ENCODE measurements at places on chromosomes 6 and 20. TPM values are rescaled to one million over a fixed set of nuclear protein-coding genes. Genes with fewer than 3 reads are reported as not detected.
A peak's percentile ranks its signal among the peaks of the same experiment; 100 is the strongest.

DNA sequence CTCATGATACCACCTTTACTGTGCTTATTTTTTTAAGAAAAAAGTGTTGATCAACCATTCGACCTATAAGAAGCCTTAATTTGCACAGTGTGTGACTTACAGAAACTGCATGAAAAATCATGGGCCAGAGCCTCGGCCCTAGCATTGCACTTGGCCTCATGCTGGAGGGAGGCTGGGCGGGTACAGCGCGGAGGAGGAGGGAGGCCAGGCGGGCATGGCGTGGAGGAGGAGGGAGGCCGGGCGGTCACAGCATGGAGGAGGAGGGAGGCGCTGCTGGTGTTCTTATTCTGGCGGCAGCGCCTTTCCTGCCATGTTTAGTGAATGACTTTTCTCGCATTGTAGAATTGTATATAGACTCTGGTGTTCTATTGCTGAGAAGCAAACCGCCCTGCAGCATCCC, 15.6 kb upstream of the SLC22A1 start:
- DNase-seq = no peak

GRCh38 chr6:72504406-72504805, 117.5 kb upstream of the KCNQ5 start:
- no peak for DNase-seq

The NOP56 gene
- 245 TPM for polyA plus RNA-seq

DNA sequence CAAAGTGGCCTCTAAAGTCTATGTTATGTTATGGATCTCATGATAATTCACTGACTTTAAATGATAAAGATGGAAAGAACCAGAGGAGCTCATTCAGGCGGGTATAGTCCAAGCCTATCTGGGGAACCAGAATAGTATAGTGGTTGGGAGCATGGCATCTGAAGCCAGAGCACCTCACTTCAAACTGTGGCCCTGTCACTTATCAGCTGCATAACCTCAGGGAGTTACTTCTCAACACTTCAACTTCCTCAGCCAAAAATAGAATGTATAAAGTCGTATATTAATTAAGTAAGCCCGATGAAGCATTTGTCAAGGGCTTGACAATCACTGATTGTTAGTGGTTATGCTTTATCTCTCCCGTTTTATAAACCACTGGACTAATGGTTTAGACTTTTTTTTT, 112.7 kb downstream of the RTN4IP1 start:
- no peak for DNase-seq

DNA sequence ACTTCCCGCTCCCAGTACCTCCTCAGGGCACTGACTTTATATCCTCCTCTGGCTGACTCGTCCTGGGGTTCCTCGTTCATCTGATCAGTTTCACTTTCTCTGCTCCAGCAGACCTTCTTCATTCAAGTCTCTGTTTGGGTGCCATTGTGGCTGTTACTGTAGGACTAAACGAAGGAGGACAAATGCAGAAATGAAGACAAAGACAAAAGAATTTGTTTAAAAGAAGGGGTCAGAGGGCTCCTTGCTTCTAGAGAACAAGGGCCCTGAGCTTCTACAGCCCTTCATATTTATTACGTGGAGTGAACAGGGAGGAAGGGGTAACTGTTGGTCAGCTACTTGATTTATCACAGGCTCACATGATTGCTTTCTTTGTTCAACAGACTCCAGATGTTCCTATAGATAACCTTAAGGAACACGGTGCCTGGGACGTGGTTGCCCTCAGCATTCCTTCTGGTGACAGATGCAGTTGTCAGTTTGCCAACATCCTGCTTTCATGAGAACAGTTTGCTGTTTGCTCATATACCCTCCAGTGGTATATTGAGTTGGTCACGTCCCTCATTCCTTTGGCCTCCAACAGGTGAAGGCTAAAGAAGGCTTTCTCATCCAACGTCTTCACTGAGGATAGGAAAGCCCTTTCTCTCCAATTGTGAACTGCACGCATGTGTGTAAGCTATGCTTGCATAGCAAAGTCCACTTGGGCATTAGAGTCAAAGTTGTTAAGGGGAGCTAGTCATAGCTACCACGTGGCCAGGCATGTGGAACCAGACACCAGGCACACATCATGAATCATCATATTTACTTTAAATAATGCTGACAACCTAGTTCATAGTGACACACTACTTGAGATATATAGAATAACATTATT, 69.1 kb upstream of the BTN3A2 start:
- DNase-seq = no peak

- DNase-seq = no peak
Measured at GRCh38 chr6:12297363-12298016, 7.3 kb downstream of the EDN1 start.

The TRIM31 gene
- polyA plus RNA-seq = not detected

GRCh38 chr6:77245026-77245425, 218.3 kb downstream of the HTR1B start:
- no peak for DNase-seq

DNA sequence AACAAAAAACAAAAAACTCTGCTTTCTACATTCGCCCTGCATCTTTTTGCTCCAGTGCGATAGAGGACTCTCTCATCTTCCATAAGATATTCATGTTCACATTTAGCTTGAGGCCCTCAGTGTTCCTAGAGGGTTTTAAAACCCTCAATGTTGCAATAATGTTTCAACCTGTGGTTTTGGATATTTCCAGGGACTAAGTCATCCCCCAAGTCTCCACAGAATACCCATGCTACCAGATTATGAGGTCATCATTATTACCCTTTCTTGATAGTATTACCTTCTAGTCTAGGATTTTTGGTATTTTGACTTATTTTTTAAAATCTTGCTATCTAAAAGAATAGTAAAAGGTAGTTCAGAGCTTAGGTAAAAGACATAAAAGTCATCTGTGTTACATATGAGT, 480.5 kb upstream of the ID4 start:
- DNase-seq = no peak

The ULBP1 gene
- polyA plus RNA-seq = 2.0 TPM

DNA sequence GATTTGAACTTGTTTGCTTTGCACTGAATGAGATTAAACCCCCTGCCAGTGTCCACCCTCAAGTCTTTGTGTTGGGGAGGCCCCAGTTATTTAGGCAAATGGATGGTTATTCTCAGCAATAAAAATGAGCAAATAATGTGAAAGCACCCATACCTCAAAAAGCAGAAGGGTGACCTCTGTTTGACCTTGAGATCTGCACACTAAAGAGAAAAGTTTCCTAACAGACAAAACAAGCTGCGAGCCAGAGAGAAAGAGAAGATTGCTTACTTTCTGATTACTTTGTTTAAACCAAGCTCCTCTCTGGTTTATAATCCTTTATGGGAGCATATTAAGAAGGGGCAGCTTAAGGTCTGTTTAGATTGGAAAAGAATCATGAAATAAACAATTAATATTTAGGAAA, 30.4 kb upstream of the TRERF1 start:
- DNase-seq = no peak

The CAPN11 gene
- polyA plus RNA-seq = 0.16 TPM

The FOXO3 gene
- polyA plus RNA-seq = 48.7 TPM

DNA sequence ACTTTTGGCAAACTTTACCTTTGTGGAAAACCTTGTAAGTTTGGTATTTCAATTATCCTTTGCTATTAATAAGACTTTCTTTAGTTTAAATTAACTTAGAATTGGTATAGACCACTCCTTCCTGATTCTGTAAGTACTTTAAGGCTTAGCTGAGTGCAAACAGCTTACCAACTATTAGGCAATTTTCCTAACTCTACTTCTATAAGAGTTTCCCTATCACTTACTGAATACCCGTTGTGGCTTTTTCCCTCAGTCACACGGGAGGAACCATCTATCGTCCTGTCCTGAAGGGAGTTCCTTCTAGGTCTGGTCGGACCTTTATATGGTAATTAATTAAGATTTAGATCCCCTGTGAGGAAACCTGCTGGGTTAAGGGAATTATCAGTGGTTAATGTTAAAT, 9.6 kb downstream of the SLC35A1 start:
- no peak for DNase-seq

DNA sequence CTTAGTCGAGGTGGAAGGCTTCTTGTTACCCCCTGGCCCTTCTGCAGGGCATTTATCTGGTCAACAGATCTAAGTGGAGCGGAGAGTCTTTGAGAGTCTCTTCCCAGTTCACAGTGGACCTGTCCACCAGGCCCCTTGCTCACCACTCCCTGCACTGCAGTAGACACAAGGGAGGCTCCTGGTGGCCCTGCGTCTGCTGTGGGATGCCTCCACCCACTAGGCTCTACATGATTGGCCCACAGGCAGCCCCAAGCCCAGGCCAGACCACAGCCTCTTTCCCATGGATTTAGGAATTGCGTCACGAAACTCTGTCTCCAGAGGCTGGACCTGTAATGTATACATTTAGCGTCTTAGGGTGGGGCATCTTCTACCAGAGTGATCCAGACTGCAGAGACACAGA, 28.4 kb downstream of the TBC1D7 start:
- DNase-seq = no peak

GRCh38 chr20:41265938-41266337, 51.6 kb downstream of the ZHX3 start:
- DNase-seq = no peak

The TREML2 gene
- polyA plus RNA-seq = 0.40 TPM

- DNase-seq = no peak
Measured at GRCh38 chr20:2984956-2985661, 58.3 kb upstream of the GNRH2 start.

The RBBP8NL gene
- 1.6 TPM for polyA plus RNA-seq

The FLRT3 gene
- 162 TPM for polyA plus RNA-seq

- DNase-seq = no peak
Measured at GRCh38 chr6:7080311-7080710, 27.4 kb upstream of the RREB1 start.

GRCh38 chr6:134848076-134848475, 101.8 kb downstream of the ALDH8A1 start:
- DNase-seq = no peak

DNA sequence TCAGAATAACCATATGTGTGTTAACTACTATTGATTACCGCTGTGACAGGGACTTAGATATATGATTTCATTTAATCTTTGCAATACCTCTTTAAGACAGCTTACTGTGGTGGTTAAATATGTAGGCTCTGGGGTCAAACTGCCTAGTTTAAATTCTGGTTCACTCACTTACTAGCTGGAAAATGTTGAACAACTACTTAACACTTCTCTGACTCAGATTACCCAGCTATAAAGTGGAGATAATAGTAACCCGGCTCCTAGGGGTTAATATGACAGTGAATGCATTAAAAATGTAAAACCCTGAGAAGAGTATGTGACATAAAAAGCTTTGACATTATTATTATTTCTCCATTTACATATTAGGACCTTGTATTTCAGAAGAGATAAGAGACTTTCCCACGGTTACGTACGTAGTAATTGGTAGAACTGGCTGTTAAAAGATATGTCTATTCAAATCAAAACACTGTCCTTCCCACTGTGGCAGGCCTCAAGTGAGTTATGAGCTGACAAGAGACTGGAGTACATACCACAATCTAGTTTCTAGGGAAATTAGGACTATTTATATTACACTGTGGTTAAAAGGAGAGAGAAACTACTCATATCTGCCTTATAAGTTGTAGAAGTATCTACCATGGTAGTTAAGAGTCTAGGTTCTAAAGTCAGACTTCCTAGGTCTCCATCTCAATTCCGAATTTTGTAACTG, 4.4 kb upstream of the PLCB1 start:
- DNase-seq = no peak

GRCh38 chr6:106488494-106489370, 128.2 kb downstream of the CRYBG1 start:
- DNase-seq = no peak

The GHRH gene
- not detected for polyA plus RNA-seq

DNA sequence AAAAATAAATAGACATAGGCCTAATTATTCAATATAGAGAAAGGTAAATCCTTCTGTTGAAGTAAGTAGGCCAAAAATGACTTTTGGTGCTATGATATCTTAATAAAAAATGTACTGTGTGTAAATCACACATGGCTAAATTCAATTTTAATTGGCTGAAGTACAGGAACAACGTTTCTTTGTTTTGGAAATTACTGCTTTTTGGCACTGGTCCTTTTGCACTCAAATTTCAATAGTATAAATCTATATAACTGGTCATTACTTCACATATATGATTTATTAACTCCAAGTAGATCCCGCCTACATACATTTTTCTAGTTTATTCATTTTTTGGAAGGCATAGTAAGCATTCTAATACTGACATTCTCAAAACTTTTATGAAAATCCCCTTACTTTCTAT, 114.5 kb downstream of the RALGAPA2 start:
- no peak for DNase-seq

The B3GAT2 gene
- 1.1 TPM for polyA plus RNA-seq

DNA sequence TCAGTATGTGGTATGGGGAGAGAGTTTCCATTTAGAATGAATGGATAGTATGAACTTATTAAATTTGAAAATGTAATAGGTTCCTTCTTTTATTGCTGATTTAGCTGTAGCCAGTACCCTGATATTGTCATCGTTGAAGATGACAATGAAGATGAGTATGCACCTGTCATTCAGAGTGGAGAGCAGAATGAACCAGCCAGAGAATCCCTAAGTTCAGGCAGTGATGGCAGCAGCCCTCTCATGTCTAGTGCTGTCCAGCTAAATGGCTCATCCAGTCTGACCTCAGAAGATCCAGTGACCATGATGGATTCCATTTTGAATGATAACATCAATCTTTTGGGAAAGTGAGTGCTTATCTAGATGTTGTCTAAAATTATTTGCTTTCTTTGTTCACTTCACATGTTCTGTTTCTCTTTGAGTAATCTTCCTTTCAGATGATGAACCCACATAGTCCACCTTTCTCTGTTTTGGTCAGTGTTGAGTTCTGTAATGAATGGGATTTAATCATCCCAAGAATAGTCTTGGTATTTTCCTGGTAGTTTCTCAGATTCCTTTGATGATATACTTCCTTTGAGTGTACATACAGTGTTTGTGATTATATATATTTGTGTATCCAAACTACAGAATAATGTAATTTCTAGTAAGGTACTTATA, 23.3 kb downstream of the HSF2 start:
- DNase-seq = no peak

- no peak for DNase-seq
Measured at GRCh38 chr6:24949020-24949569, 13.3 kb upstream of the RIPOR2 start.

The KHDRBS2 gene
- polyA plus RNA-seq = 2.4 TPM

GRCh38 chr6:109053336-109053735, 41.3 kb downstream of the SESN1 start:
- DNase-seq = peak; percentile 52

DNA sequence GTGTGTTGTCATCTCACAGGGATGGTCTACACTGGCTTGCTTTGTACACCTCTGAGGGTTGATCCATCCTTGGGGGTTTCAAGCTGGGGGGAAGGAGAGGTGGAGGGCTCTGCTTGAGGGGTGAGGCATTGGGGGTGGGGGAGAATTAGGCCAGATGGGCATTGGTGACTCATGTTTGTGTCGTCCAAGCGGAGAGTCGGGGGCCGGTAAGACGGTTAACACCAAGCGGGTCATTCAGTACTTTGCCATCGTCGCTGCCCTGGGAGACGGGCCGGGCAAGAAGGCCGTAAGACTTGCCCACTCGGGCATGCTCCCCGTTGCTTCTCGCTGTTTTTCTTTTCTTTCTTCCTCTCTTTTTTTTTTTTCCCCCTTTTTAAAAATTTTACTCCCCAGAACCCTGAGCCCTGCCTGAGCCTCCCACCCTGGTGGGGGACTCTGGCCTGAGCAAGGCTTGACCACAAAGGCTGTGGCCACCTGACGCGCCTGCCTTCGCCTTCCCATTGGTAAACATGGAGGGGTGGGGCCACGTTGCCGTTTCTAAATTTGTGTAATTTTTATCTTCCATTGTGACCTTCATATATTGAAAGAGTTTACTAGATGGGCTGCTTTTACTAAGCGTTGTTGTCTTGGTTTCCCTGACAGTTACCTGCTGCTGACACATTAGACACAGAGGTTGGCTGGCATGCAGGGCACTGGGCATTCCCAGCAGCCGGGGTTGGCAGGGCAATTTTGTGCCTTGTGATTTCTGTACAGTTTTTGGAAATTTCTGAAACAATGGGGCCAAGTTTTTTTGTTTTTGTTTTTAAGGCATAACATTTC, 26.8 kb downstream of the MYH7B start:
- DNase-seq = no peak

GRCh38 chr6:81480139-81480538, 272.3 kb downstream of the TENT5A start:
- no peak for DNase-seq
